Left colon (tissue), 2 donors: ENCODE measurements at places on chromosomes 4 and X.

GRCh38 chr4:183599690-183600089, 59.3 kb downstream of the RWDD4 start:
- DNase-seq = no peak

DNA sequence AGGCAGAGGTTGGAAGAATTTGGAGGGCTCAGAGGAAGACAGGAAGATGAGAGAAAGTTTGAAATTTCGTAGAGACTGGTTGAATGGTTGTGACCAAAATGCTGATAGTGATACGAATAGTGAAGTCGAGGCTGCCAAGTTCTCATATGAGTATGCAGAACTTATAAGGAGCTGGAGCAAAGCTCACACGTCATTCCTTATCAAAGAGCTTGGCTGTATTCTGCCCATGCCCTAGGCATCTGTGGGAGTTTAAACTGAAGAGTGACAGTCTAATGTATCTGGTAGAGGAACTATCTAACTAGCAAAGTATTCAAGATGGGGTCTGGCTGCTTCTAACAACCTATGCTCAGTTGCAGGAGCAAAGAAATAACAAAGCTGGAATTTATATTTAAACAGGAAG, 102.1 kb downstream of the PCDH18 start:
- no peak for DNase-seq

- DNase-seq = no peak
Observed at GRCh38 chr4:105329081-105329480, 144.8 kb downstream of the PPA2 start.

DNA sequence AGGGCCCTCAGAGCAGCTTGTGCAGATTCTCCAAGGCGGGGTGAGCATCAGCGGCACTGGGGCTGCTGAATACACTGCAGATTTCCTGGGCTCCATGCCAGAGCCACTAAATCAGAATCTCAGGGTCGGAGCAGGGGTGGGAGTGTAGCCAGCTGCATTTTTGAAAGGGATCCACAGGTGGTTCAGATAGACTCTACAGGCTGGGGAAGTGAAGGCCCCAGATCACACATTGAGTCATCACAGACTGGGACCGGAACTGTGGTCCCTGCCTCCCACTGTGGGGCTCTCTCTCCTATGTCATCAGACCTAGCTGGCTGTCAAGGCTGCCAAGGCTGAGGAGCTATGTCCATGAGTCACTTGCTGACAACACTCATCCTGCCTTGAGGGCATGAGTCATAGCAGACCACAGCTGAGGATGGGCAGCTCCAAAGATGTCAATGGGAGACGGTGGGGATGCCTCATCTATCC, 162.3 kb upstream of the MAMLD1 start:
- peak; percentile 49 for DNase-seq

DNA sequence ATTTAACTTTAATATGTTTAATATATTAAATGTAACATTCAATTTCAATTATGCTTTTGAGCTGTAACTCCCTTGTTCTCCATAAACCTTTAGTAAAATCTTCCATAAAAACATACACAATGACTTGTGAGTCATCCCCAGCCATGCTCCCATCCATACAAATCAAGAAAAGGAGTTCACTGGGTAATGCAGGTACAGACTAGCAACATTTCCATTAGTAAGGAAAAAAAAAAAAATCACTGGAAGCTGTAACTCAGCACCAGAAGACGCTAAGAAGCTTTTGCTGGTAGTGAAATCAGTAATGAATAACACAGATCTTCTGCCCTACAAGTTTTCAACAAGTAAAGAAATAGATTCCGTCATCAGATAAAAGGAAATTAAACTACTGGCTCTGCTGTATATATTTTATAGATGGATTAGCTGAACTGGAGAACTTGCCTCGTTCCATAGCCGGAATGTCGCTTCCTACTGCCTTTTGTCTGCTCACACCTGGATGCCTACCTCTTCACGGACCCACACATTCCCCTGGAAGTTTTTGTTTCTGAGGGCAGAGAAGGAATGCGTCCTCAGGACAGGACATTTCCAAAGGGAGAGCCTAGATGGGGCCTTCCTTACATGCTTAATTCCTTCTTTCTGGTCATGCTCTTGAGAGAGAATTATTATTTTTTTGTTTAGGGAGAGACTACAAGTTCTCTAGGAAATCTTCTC, 298.4 kb upstream of the ANKRD50 start:
- no peak for DNase-seq

DNA sequence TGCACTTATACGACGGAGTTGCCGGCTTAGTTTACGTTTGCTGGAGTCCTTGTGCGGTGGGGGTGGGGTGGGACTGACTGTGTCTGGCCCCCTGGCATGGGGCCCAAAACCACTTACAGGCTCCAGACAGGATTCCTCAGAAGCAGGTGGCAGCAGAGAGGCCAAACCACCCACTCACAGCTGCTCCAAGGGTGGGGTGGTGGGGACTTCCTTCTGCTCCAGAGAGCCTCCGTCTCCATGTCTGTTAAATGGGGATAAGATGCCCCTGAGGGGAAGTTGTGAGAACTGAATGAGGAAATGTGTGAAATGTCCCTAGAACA, 36.7 kb downstream of the PSAPL1 start:
- DNase-seq = peak; percentile 29

DNA sequence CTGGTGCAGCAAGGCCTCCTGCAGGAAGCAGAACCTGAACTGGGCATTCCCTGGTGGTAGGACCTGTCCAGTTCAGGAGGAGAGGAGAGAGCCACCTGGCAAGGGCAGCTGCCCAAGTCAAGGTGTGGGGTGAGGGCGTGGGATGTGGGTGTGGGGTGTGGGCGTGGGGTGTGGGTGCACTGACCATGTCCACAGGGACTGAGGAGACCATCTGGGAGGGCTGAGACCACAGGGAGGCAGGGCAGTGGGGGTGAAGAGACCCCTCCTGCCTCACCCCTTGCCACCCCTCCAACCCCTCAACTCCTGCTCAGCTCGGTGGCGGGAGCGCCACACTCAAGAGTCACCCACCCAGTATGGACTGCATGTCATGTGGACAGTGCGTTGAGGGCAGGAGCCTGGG, 117.9 kb downstream of the CPZ start:
- DNase-seq = no peak

- no peak for DNase-seq
Observed at GRCh38 chr4:155604718-155605626, 61.7 kb upstream of the GUCY1A1 start.

DNA sequence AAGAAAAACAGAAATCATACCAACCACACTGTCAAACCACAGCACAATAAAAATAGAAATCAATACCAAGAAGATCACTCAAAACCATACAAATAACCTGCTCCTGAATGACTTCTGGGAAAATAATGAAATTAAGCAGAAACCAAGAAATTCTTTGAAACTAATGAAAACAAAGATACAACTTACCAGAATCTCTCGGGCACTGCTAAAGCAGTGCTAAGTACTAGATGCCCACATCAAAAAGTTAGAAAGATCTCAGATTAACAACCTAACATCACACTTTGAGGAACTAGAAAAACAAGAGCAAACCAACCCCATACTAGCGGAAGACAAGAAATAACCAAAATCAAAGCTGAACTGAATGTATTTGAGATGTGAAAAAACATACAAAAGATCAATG, 33.2 kb downstream of the AWAT2 start:
- DNase-seq = no peak

GRCh38 chr4:119746951-119747350, 118.3 kb upstream of the PDE5A start:
- DNase-seq = no peak

DNA sequence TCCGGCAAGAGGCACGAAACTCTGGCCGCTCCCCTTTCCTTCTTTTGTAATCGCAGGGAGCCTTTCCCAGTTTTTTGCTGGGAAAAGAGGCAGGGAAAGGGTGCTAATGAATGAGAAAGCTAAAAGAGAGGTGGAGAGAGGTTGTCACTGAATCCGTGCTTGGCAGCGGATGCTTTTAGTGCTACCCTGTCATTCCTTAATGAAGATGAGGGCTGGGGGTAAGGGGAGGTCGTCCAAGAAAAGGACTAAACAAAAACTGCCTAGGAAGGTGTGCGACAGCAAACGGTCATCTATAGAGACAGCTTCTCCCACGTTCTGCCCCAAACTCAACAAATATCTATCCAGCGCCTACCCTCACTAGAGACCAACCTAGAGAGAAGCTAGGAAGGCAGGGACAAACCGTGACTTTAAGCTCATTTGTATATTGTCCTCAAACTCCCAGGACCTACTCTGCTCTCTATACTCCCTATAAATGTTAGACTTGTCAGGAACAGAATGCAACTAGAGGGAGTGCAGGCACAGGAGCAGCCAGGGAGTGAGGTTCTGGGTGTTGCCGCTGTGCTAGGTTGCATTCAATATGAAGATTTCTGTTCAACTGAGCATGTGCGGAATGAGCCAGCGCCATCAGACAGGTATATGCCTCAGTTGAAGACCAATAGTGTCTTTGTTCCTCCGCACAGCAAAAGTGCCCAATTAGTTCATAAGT, 777 bp upstream of the CASK start:
- DNase-seq = peak; percentile 44

- no peak for DNase-seq
Observed at GRCh38 chrX:1153940-1154339, 58.5 kb downstream of the CRLF2 start.

- no peak for DNase-seq
Observed at GRCh38 chrX:137428221-137428661, 137.7 kb upstream of the ZIC3 start.
